ENCODE measurements at places on chromosomes 11 and 22.

DNA sequence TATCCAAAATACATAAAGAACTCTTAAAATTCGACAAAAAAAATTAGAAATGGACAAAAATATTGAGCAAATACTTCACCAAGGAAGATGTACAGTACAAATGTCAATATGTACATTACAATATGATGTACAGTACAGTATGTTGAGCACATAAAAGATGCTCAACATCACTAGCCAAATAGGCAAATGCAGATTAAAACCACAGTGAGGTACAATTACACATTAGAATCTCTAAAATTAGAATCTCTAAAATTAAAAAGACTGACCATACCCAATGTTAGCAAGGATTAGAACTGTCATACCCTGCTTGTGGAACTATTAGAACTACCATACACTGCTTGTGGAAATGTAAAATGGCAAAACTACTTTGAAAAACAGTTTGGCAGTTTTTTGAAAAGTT, 78.7 kb upstream of the TSPAN18 start:
- DNase-seq, result no peak

GRCh38 chr11:64865286-64866172, 12.9 kb downstream of the EHD1 start:
- DNase-seq, result no peak

GRCh38 chr11:61619471-61620226, 38.8 kb upstream of the SYT7 start:
- DNase-seq, result no peak

DNA sequence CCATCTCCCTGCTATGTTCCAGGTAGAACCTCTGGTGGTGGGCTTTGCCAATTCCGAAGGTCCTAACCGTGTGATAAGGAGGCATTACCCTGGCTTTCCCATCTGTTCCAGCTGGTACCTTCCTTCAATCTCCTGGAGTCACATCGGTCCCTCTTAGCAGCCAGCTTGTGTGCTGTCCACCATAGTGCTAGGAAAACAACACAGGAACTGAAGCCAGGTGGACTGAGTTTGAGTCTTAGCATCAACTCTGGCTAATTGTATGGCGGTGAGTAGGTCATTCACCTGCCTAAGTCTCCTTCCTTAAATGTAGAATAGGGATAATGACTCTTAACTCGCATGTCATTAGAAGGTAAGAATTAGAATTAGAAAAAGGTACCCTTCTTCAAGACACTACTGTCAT, 159.6 kb upstream of the E2F8 start:
- DNase-seq, result no peak

GRCh38 chr11:70886256-70886655, 366.1 kb downstream of the SHANK2 start:
- DNase-seq, result no peak

DNA sequence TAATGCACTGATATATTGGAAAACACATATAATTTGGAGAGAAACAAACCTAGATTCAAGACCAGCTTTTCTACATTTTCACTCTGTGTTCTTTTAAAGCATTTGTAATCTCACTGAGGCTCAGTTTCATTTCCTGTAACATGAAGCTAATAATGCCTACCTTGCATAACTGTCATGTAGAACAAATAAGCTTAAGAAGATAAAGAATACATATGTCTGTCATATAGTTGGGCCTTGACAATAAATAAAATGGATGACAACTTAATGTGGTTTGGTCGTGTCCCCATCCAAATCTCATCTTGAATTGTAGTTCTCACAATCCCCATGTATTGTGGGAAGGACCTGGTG, 35.2 kb upstream of the FIBIN start:
- DNase-seq, result no peak

GRCh38 chr11:104161751-104162450, 2.0 kb downstream of the PDGFD start:
- no peak for DNase-seq

DNA sequence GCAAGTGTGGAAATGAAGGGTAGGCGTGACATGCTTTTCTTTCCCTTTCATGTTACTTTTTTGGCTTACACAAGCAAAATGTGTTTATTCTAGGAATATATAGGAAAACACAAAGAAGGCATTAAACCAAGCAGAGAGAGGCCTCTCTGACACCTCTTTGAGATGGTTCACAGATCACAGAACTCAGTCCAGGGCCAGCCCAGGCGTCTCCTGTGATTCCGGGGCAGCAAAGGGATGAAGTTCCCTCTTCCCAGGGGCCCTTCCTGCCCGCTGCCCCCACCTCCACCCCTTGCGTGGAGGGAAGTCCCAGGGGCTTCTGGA, 78.0 kb downstream of the CACNA1I start:
- no peak for DNase-seq

GRCh38 chr11:24084956-24085355, 411.9 kb upstream of the LUZP2 start:
- no peak for DNase-seq

DNA sequence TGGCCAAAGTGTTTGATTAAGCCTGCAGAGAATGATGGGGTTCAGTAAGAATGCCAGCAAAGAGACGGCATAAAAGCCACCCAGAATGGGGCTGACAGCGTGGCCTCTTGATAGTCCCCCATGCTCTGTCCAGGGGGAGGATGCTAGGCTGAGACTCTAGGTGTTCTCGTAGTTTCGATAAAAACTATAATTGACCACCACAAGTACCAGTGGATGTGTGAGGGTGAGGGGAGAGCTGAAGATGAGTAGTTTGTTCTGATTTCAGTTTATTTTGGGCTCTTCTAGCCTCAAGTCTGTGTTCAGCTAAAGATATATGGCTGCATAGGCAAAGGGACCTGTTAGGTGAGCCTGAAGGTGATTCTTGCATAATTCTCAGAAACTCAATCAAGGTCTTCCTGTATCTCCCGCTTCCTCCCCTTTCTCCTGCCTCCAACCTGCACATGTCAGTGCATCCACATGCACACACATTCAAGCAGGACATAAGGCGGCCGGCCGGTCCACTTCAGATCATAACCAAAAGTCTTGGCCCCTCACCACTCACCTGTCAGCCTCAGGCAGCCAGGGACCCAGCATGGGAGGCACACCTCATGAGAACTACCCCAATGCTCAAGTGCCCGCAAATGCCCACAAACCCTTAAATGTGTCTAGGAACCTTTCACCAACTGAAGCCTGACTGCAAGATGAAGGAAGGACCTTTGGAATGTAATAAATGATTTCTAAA, 31.2 kb downstream of the FLI1 start:
- no peak for DNase-seq

DNA sequence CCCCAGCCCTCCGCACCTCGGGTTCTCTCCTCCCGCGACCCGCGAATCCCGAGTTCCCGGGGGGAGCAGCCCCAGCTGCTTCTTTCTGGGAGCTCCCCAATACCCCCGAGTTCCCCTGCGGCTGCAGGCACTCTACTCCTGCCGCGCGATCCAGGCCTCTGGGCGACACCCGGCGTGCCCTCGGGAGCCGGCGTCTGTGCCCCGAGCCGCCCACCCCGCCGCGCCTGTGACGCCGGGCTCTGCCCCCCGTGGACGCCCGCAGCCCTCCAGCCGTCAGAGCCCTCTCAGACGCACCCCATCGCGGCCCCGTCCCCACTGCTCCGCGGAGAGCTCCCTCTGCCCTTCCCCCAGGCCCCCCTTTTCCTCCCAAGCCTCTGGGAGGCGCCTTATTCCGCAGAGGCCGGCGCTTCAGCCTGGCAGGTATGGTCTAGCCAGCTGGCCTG, 422 bp downstream of the GLB1L2 start:
- no peak for DNase-seq

DNA sequence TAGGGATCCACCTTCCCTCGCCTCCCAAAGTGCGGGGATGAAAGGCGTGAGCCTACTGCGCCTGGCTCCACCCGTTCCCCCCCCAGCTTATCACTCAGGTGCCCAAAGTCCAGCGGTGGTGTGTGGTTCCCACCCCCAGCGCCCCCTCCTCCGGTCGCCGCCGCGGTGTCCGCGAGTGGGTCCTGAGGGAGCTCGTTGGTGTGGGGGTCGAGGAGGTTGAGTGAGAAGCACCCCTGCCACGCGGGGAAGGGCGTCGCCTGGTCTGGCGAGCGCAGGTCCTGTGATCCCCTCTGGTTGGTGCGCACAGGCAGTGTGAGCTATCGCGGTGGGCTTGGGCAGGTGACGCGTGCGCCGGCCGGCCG, 3900.6 kb upstream of the OR11H1 start:
- DNase-seq, result no peak

DNA sequence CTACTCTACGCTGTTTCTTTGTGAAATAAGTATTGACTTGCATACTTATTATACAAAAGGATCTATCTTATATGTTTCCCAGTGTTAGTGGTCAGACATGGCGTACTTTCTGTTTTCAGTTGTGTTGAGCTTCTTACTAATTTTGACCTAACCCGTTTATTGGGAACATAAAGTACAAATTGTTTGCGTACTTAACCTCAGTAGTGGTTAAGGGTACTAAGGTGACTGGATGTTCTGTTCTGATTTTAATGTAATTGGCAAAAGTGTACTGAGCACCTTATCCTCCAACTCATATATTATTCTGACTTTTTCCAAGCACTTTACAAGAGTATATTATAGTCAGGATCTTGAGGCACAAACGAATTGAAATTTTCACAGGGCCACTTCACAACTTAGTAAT, 17.2 kb downstream of the TBCEL start:
- DNase-seq, result no peak

- DNase-seq, result no peak
These were observed 92.5 kb upstream of the PRR5 start for GRCh38 chr22:44609400-44609988.

GRCh38 chr11:33463059-33463458, 205.9 kb downstream of the HIPK3 start:
- DNase-seq, result no peak

GRCh38 chr11:129998107-129998506, 4.5 kb downstream of the PRDM10 start:
- no peak for DNase-seq
